Activated CD4-positive, alpha-beta T cell treated with anti-CD3 and anti-CD28 coated beads, Interleukin-2, amount 50 U/mL, for 24 hours (primary cell): ENCODE measurements at places on chromosomes 6 and 20.

DNA sequence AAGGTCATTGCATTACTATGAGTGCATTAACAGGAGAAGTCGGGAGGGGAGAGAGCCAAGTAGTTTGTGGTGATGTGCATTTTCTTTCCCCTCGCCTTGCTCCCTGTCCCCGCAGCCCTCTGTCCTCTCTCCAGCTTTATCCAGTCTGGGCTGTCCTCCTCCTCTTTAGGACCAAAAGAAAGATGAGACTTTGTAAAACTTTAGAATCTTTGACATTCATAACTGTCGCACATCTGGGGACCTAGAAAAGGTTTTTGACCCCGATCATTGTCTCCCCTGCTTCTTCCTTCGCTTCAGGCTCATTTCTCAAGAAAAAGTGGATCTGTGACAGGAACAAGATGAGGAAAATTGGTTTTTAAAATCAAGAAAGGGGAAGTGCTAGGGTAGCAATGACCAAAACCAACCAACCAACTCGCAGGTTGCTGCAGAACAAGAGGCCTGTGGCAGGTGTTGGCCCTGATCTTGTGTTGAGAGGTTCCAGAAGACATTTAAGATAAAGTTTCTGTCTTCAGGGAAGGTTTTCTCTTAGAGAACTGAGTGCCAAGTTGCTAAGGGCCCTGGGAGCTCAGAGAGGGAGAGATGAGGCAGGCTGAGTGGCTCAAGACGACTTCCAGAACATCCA lies 17.6 kb downstream of the SYTL3 start:
- DNase-seq, result no peak

DNA sequence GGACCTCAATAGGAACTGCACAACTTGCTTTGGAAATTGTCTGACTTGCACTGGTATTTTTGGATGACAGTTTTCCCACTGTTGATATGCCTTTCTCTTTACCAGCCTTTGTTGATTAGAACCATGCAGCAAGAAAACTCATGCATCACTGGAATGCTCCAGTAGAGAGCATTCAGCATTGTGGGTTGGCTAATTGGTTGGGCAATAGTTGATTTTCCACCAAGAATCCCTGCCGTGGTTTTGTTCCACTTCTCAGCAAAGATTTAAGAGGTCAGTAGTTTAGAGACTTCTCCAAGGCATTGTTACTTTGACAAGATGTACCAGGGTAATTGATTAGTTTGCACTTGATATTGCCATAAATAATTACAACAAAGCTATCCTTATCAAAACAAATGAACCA lies 260.0 kb downstream of the DHX35 start:
- no peak for DNase-seq

DNA sequence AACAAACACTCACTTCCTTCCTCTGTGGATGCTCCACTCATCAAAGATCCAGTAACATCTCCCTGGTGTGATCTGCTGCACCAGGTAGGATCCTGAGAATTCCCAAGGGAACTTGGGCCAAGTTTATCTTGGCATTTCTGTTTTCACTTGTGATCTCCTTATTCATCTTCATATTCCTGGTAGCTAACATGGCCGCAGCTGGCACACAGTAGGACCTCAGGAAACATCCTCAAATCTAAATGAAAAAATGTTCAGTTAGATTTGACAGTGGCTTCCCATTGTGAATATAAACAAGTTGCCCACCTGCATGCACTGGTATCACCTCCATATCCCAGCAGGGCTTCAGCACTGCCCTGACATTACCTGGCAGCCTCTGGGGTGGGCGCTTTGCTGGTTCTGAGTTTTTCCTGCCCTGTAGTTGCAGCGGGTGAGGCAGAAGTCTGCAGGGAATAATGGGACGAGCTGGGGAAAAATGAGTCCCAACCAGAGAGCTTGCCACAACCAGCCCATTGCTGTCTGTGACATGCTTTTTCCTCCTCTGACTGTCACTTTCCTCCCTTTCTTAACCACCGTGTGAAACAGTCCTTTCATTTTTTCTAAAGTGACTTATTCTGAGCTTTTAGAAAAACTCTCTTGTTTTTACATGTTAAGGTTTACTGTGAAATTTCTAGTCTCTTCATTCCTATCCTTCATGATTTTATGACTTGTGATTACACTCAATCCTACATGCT lies 9.4 kb upstream of the DSTN start:
- DNase-seq, result peak; percentile 25

- DNase-seq, result no peak
Measured at GRCh38 chr6:143243786-143244185, 183.1 kb downstream of the AIG1 start.
